Heart left ventricle (tissue), 16 donors: ENCODE measurements at places on chromosomes 5 and 9.

GRCh38 chr5:112356178-112356956 is 62.7 kb downstream of the EPB41L4A start:
- DNase-seq: no peak

DNA sequence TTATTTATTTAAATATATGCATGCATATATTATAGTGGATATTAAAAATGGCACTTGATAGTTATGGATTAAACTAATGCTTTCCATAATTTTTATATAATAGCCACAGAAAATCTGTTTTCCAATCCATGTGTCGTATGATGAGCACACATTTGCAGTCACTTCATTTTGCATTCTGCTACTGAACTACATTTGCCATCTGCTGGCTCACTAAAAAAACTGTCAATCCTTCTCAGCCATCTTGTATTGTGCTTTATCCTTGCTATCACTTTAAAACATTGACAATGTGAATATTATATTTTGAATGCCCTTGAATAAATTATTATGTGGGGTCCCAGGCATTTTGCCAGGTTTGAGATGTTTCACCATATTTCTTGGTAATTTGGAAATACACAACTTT is 586.6 kb downstream of the DNAH5 start:
- no peak for DNase-seq

- DNase-seq: no peak
These were observed 112.5 kb downstream of the RICTOR start for GRCh38 chr5:38961691-38962090.

DNA sequence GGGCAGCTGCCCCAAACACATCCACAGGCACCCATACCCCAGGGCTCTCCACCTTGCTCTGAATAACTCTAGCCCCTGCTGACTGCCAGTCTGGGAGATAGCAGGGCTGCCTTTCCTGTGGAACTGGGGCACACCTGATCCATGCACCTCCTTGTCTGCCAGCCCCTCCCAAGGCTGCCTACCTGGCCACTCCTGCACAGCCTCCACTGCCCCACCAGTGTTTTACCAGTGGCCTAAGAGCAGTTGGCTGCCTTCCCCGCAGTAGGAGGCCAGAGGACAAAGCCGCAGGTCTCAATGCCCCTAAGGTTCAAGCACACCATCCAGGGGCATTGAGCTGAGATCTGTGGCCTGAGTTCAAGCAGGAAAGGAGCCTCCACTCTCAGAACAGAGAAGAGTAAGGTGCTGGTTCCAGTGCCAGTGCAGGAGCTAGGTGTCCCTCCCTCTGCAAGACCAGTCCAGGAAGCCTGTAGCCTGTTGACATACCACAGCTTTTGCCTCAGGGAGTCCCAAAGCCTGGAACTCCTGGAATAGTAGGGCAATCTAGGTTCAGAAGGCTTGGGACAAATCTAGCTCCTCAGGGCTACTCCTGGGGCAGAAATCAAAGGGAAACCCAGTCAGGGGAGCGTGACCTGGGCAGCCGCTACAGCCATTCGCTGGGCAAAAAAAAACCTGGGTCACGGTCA is 514.5 kb upstream of the PTGER4 start:
- DNase-seq: no peak

- no peak for DNase-seq
These were observed 126.7 kb downstream of the PRKACG start for GRCh38 chr9:68887232-68887631.

- no peak for DNase-seq
These were observed 168.4 kb upstream of the GDNF start for GRCh38 chr5:38008198-38008597.

- DNase-seq: no peak
These were observed 236.8 kb downstream of the SLIT3 start for GRCh38 chr5:169064093-169064492.

- no peak for DNase-seq
These were observed 402.5 kb downstream of the EFNA5 start for GRCh38 chr5:107268241-107268640.

DNA sequence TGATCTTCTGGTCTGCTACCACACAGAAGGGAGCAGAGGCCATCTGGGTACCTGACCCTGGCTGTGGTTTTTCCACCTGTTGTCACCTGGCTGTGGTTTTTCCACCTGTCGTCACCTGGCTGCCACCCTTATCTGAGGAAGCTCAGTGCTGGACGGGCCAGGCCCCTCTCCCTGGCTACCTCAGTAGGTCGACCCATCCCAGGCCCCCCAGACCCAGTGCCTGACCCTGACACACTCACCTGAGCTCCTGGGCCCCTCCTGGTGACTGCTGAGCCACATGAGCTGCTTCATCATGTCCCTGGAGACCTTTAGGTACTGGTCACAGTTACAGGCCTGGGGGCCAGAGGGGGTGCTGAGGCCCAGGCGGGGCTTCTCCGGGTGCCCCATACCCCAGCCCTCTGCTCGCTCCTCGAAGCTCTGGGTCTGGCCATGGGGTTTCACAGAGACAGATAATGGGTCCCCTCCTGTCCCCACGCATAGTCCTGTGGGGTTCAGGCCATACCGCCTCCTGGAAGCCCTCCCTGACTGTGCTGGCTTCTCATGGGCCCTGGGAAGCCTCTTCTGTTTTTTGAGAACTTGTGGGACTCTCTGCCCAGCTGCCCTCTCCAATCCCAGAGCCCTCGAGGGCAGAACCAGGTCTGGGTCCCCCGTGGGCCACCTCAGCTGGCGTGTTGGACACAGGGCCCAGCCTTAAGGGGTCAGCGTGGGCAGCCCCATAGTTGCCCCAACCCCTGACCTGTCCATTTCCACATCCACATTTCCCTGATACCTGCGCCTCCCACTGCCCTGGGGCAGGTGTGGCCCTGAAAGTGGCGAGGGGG is 7.5 kb upstream of the NRARP start:
- no peak for DNase-seq

DNA sequence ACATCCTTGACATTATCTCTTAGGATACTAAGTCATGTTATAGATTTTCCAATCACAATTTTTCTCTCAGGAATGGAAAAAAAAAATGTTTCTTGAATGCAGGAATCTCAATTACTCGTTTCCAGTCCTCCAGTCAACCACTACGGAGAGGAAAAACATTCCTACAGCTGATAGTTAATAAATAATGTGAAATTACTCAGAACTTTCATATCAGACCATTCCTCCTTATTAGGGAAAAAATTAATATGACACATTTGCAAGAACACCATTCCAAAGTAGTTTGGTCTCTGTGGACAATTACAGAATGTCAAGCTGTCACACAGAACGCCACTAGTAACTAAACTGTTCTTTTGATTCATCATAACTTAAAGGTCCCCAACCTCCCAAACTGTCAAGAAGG is 31.5 kb downstream of the MED27 start:
- no peak for DNase-seq

- DNase-seq: no peak
These were observed 29.8 kb downstream of the ANKS6 start for GRCh38 chr9:98766586-98766985.

GRCh38 chr9:101093620-101094019 is 65.1 kb downstream of the PLPPR1 start:
- no peak for DNase-seq

- DNase-seq: no peak
These were observed 53.2 kb downstream of the MVB12B start for GRCh38 chr9:126379661-126380360.

DNA sequence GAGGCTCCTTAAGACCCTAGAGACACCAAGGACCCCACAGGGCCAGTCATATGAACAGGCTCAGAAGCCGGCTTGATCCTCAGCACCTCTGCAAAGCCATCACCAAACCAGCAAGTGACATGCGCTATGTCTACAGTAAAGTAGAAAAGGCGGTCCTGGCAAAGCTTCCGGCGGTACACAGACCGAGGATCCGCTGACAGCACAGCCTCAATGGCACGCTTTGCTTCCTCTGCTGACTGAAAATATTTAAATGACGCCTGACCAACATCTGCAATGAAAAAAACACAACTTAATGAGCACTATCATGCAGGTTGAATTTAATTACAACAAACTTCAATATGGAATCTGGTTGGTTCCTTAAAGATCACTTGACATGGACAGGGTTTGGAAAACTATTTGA is 17.6 kb downstream of the TRMO start:
- no peak for DNase-seq

- DNase-seq: peak; percentile 82
These were observed 115.8 kb upstream of the SLIT3 start for GRCh38 chr5:169416583-169417196.

DNA sequence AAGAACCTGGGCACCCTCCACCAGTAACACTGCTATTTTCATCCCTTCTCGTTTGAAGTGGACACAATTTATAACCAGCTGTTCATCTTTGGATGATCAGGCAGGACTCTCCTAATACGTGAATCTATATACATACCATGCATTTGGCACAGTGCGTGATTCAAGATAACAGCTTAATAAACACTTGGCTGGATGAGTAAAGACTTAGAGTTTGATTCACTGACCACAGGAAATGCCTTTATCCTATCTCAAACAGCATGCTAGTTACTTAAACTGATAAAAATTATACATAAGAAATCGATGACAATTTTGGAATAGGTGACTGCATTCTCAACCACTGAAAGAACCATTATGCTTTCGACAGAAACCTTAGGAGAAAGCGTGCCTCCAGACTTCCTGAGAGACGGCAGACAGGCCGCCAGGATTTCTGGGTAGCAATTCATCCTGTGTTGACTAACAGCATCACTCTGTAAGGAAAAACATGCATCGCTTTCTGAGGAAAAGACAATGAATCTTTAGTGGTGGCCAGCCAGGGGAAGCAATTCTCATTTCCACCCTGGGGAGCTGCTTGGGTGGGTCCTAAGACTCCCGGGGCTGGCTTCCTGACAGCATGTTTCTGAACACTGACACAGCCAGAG is 9.7 kb downstream of the MRPL36 start:
- no peak for DNase-seq

DNA sequence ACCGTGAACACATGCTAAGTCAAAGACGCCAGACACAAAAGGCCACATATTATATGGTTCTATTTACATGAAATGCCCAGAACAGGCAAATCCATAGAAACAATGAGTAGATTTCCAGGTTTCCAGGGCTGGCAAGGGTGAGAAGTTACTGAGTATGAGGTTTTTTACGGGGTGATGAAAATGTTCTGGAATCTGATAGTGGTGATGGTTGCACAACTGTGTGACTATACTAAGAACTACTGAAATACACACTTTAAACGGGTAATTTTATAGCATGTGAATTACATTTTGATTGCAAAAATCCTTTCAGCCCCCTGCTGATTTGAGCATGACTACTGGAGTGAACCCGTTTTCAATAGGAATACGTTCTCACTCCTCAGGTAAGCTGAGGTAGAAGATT is 46.7 kb upstream of the TBC1D9B start:
- no peak for DNase-seq

DNA sequence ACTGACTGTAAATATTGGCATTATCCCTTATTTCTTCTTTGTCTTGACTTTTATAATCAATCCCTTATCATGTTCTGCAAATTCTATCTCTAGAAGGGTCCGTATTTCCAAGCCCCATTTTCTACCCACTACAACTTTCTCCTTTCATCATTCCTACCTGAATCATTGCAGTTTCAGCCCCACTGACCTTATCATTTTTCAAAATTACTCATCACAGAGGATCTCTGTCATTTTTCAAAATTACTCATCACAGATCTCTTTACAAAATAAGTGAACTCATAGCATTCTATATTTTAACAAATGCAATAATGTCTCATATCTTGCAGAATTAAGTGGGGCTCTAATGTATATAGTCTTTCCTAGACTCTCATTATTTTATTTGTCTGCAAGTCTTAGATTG is 256.9 kb upstream of the COX7C start:
- no peak for DNase-seq

GRCh38 chr5:149628221-149628620 is 46.9 kb downstream of the ARHGEF37 start:
- DNase-seq: no peak

- no peak for DNase-seq
These were observed 30.7 kb upstream of the CORO2A start for GRCh38 chr9:98222885-98223691.

- no peak for DNase-seq
These were observed 342.0 kb downstream of the MLLT3 start for GRCh38 chr9:20280330-20280729.

DNA sequence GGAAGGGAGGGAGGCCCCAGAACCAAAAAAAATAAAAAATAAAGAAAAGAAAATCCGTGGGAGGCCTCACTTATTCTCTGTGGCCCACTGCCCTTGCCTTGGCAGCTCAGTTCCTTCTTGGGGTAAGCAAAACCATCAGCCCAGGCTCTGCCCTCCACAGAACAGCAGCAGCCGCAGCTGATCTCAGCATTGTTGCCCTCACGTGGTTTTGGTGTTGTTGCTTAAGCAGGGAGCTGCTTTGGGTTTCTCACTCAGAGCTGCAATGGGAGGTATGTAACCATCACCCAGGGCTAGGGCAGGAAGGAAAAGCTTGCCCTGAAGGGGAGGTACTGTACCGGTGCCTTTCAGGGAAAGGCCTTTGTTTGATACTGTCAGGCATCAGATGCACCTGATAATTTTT is 374.7 kb upstream of the WWC1 start:
- peak; percentile 26 for DNase-seq

GRCh38 chr5:138574744-138575193 is 432 bp downstream of the HSPA9 start:
- DNase-seq: no peak

DNA sequence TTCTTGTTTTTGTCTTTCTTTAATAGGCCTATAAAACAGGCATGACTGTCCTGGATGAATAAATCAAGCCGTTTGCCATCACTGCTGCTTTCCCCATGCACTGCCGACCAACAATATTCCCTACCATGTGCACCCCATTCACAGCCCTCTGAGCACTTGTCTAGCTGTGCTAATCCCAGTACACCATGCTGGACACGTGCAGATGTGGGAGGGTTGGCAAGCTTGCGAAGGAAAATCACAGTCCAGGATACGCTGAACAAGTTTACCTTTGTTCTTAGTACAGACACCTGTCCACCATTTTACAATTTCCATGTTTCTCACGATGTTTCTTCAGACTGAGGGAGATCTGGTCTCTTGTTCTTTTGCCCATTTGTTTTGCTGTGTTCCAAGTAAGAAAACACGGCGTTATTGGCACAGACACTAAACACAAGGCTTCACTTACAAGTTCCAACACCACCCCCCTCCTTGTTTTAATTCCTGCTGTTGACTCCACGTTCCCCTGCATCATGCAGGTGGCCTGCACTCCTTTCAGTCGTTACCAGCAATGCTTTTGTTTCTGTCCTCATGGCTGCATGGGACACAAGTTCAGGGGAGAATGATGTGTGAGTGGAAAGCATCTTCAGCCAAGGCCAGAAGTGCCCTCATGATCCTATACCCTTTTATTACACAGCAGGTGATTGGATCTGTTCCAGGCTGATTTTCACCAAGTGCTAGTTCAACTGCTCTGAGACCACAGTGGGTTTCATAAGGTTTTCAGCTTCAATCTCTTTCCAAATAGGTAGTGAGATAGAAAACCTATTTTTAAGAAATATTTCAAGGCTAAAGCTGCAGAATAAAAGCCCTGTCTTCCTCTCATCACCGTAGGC is 608.9 kb downstream of the IRX1 start:
- no peak for DNase-seq

GRCh38 chr5:252546-252945 is 18.9 kb upstream of the PDCD6 start:
- no peak for DNase-seq
